NCI-H1417 (cell line): ENCODE measurements at places on chromosomes 2 and 18.

DNA sequence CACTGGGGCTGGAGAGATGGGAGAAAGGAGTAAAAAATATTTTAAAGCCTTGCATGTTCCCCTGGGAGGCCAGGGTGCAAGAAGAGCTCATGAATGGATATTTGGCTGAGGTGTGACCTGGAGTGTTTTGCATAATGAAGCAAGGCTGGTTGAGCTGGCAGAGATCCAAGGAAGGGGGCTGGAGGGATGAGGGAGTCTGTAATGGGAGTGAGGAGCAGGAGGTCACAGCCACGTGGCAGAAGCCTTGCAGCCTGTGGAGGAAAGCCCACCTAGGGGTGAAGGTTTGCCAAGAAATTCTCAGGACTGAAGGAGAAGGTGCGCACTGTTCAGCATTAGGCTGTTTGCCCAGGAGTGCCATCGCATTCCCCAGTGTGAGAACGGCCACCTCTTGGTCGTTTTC is 40.3 kb upstream of the ATP8B1 start:
- peak; percentile 60 for DNase-seq

DNA sequence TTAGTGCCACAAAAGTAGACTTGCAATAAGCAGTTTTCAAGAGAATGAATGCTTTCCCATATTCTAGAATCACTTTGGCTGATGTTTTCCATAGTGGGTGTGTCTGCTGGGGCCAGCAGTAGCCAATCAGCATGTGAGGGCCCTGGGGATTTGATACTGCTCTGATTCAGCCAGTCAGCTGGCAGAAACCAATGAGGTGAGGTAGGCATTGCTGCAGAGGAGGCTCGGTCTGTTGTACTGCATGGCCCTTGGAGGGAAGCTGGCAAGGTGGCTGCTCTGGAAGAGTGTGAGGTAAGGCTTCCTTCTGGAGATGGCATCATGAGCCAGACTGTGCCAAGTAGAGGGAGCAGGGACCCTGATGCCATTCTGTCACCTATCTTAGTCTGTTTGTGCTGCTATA is 22.7 kb downstream of the TMEM87B start:
- no peak for DNase-seq

- DNase-seq: peak; percentile 3
These were observed 205.1 kb downstream of the ARL4C start for GRCh38 chr2:234291765-234292204.

DNA sequence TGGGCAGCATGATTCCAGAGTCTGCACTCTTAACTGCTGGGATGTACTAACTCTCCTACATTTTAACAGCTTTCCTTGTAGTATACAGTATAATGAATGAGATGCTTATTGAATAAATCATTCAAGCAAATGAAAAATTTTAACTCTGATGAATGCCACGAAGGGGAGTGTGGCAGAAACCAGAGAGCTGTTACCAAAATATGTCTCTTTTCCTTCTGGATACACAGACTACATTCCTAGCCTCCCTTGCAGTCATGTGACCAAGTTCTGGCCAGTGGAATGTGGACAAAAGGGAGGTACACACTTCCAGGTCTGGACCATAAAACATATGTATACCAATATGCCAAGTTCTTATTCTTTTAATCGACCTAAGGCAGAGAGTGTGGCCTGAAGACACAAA is 1.7 kb upstream of the EML4 start:
- DNase-seq: no peak

DNA sequence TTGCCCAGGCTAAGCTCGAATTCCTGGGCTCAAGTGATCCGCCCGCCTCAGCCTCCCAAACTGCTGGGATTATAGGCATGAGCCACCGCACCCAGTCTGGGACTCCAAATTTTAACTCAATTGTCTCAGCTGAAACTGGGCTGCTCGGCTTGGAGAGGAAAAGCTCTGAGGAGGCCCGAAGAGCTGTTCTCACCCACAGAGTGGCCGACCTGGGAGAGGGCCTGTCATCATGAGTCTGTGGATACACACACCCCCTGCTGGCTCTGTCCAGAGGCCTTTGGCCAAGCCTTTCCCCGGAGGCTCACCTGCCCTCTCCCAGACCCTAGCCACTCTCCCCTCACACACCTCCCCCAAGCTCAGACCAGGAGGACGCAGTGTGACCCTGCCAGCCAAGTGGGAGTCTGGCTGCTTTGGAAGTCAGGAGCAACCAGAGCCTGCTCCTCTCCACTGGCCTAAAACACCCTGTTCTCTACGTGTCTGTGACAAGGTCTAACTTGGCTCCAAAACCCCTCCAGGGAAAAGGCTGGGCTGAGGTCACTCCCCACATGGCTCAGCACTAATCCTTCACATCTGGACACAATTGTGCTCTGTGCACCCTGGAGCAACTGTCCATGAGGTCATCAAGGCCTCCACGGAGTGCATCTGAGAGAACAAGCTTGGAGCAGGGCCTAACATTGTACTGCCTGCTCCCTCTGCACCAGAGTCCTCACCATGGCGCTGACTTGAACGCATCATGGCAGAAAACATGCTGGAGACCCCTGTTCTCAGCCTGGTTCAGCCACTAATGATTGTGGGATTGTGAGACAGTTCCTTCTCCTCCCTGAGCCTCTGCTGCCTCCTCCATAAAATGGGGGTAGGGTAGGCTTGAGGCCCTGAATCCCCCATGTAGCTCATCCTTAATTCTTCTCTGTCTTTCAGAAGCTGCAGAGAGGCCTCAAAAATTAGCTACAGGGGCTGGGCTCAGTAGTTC is 49.9 kb upstream of the RAB6C start:
- no peak for DNase-seq

DNA sequence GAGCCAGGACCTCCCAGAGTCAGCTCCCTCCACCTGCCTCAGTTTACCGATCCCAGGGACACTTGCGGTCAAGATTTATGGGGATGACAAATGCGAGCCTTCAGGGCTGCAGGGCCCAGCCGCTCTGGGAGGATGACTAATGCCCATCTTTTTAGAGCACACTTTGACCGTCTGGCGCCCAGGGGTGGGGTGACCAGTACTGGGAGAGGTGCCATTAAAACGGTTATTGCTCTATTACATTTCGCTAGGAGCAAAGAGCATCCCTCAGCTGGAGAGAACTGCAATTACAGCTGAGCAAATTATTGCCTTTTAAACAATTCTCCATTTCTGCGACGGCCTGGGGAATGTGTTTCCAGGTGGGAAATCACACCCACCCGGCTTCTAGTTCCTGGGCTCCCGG is 42.6 kb upstream of the HPCAL1 start:
- DNase-seq: no peak

- no peak for DNase-seq
These were observed 45.5 kb downstream of the SLC66A2 start for GRCh38 chr18:79905993-79906392.

GRCh38 chr2:180734382-180734781 is 246.0 kb upstream of the UBE2E3 start:
- no peak for DNase-seq

DNA sequence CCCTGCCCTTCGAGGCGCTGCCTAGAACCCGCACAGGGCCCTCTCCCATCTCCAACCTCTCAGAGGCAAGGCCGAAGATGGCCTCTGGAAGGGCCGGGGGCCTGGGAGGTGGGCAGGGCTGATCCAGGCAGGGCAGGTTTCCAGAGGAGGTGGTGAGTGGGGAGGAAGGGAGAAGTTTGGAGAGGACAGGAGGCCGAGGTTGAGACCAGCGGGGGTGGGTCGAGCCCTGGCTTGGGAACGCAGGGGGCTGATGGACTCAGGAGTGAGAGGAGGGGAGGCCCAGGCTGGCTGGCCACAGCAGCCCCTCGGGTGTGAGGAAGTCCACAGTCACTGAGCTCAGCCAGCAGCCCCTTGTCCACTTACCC is 10.5 kb downstream of the CAPN10 start:
- DNase-seq: no peak

GRCh38 chr2:73203055-73203681 is 794 bp downstream of the NOTO start:
- DNase-seq: peak; percentile 41

DNA sequence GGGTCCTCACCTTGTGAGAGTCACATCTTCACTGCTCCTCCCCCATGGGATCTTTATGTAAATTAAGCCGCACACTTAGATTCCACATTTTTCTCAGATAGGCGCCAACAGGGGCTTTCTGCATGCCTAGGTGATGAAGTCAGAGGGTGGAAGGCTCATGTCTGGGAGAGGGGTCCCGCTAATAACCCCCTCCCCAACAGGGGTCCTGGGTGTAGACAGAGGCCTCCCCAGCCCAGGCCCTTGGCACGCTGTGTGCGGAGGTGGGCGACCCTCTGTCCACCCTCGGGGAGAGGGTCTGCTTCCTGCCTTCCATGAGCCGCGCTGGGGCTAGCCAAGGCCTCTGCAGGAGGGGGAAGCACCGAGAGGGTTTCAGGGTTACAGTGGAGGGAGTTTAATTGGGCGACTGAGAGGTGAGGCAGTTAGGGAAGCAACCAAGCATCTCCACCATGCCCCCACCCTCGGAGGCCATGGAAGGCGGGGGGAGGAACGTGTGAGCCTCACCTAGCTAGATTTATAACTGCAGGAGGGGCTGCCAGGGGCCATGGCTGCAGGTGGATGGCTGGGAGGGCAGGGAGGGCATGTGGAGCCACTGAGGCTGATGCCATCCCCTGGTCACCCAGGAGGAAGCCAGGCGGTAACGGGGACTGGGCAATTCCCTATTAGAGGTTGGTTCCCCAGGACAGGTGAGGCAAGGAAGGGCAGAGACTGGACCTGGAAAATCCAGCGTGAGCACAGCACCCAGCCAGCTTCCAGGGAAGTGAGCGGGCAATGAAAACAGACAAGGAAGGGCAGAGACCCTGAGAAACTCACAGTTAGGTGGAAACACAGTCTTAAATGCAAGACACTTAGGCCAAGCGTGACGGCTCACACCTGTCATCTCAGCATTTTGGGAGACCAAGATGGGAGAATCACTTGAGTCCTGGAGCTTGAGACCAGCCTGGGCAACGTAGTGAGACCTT is 7.7 kb upstream of the PXDN start:
- no peak for DNase-seq

DNA sequence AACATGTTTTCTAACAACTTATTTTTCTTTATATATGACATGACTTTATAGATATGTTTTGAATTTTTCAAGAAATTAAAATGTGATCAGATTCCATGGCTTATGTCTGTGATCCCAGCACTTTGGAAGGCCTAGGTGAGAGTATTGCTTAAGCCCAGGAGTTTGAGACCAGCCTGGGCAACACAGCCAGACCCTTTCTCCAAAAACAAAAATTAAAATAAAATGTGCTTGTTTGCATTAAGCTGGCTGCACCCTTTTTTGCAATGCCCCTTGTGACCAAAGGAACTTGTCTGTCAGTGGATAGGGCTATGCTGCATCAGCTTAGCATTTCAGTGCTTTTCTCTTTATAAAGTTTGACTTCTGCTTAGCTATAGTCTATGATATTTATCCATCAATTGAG is 2.3 kb upstream of the INO80D start:
- no peak for DNase-seq

- DNase-seq: no peak
These were observed 775.3 kb upstream of the NRXN1 start for GRCh38 chr2:51807229-51807628.

DNA sequence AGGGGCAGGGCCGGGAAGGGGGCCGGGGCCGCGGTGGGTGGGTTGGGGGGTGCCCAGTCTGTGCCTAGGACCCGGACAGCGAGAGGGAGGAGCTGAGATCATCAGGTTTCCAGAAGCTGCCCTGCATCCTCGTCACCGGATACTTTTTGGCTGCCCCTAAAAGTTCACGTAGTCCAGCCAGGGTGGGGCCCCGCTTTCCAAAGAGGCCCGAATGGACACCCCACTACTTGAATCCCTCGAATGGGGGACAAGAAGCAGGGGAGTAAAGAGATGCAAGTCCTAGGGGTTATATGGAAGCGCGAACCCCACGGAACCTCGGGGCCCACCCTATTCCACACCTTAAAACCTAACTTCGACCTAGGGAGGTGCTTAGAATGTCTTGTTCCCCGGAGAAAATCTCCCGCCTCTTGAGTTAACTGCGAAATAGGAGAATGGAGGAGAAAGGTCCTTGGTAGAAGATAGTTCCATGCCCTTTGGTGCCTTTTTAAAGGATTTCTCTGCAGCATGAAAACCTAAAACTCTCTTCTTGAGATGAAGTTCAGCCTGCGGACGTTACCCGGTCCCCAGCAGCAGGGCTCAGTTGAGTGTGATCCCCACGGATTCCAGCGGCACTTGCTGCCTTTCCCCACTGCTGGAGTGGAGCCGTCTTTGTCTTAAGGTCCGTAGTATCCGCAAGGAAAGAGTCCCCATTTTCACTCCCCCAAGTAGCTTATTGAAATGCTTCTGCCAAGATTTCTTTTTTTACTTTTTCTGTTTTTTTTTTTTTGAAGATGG is 2.1 kb upstream of the RNF152 start:
- no peak for DNase-seq

GRCh38 chr2:236510034-236510433 is 59.6 kb upstream of the ACKR3 start:
- DNase-seq: no peak

DNA sequence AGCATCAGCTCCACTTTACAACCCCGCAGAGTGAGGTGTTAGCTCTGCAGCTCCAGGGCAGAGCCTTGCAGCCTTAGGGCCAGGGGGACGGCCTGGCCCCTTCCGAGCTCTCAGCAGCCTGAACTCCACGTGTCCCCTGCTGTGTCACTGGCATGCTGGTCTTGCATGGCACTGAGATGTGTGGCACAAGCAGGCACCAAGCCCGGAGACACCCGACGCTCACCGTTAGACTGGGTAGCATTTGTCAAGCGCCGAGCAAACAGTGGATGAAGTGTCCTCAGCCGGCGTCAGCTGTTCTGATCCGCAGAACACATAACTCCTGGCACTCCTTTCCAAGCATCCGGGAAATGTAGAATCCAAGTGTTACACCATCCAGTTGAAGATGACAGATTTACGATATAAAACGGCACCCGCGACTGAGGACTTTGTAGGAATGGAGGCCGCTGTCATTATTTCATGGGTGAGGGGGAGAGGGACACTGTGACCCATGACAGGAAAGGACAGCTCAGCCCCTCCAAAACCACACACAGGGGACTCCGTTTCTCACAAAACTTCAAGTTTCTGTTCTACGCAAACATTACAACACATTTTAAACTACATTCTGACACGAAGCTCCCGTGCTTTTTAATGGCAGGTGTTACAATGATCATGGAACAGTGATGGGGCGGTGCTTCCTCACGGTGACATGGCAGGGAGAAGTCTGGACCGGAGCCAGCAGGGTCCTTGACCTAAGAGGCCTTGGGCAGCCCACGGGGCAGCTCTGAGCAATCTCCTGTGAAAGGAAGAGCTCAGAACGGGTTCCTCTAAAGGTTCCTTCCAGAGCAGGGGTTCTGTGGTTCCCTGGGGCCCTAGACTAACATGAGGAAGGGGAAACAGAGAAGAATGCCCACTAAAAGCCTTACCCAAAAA is 89.4 kb downstream of the HDAC4 start:
- DNase-seq: peak; percentile 58

- DNase-seq: no peak
These were observed 13.8 kb upstream of the FZD7 start for GRCh38 chr2:202019689-202020450.
